ENCODE measurements at places on chromosomes 11 and 22.

DNA sequence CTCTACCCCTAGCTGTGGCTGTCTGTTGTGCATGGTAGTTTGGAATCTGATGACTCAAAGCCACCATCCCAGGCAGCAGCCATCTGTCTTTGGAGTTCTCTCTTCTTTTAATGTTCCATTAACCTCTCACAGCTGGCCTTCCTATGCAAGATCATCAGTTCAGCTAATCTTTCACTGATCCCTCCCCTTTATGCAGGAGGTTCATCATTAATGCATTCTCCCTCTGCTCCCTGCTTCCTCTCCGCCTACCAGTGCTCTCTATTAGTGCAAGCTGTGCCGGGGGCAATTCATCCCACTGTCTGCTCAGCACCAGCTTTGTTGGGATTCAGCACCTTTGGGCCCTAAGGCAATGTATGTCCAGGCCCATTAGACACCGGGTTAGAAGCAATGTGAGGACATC is 413.0 kb upstream of the LRRC4C start:
- DNase-seq = no peak

DNA sequence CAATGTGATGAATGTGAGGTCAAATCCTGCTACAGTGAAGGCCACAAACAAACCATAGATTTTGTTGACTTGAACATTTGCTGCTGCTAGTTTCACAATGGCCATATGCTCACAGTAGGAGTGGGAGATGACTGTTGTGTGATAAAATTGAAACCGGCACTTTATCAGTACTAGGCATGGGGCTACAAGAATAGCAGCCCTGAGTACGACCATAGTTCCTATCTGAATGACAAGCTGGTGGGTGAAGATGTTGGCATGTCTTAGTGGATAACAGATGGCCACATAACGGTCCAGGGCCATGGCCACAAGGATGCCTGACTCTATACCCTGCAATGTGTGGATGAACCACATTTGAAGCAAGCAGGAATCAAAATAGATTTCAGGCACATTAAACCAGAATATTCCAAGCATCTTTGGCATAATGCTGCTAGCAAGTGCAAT is 2.8 kb downstream of the OR52A1 start:
- no peak for DNase-seq

DNA sequence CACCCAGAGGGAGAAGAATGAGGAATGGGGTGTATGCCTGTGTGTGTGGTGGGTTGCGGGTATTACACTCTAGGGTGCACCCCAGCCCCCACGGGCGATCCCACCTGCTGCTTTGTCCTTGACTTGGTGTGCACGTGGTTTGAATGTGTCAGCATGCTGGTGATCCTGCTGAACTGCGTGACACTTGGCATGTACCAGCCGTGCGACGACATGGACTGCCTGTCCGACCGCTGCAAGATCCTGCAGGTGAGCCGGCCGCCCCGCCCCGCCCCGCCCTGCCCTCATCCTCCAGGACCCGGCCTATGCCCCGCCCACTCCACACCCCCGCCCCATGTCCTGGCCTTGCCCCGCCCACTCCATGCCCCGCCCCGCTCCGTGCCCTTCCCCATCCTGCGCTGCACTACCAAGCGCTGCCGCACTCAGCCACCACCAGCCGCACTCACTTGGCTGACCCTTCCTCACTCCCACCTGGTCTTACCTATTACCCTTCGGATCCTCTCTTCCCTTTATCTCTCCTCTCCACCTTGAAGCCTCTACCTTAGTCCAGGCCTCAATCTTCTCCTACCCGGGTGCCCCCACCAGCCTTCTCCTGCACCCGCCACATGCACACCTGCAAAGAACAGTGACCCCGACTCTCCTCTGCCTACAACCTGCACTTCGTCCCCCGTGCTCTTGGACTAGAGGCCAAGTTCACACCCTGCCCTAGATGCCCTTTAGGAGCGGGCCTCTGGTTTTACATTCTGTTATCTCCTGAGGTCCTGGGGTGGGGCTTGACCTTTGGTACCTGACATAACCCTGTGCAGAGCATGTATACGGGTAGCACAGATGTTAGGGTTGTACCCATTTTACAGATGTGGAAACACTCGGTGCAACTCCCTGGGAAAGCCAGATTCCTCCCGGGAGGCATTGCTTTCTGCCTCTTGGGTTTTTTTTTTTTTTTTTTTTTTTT is 27.7 kb downstream of the CACNA1I start:
- peak; percentile 82 for DNase-seq

DNA sequence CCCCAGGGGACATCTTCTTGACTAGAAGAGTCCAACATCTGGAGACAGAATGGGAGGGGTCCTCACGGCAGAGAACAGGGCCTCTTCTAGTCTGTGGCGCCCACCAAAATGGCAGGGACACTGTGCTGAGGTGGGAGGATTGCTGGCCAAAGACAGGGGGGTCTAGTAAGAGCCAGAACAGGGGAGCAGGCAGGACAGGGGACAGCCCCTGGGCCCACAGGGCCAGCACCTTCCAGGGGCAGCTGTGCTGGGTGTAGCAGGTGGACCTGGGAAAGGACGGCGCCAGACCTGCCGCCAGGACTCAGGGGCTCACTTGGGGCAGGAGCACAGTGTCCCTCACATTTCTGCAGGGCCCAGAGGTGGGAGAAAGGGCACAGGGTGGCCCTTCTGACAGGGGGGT is 858 bp upstream of the APOBEC3A start:
- no peak for DNase-seq

GRCh38 chr11:36363361-36364268 is 67.5 kb downstream of the PRR5L start:
- no peak for DNase-seq

DNA sequence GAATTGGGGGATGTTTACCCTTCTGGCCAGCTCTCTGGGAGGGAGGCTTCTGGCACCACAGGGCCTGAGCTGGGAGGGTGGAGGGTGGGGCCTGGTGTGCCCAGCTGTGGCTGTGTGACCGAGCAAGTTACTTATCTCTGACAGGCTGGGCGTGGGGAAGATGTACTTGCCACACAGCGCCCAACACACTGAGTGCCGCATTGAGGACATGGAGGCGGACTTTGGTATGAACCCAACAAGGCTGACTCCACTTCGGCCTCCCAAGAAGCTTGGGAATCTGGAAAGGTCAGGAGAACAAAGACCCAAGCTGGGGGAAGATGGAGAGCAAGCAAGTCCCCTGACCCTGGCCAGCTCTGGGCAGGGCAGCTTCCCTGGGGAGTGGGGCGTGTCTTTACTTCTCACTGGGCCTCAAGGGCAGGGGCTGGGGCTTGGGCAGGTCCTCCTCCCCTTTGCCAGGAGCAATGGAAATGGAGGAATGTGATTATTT is 2.4 kb upstream of the MGAT3 start:
- no peak for DNase-seq

DNA sequence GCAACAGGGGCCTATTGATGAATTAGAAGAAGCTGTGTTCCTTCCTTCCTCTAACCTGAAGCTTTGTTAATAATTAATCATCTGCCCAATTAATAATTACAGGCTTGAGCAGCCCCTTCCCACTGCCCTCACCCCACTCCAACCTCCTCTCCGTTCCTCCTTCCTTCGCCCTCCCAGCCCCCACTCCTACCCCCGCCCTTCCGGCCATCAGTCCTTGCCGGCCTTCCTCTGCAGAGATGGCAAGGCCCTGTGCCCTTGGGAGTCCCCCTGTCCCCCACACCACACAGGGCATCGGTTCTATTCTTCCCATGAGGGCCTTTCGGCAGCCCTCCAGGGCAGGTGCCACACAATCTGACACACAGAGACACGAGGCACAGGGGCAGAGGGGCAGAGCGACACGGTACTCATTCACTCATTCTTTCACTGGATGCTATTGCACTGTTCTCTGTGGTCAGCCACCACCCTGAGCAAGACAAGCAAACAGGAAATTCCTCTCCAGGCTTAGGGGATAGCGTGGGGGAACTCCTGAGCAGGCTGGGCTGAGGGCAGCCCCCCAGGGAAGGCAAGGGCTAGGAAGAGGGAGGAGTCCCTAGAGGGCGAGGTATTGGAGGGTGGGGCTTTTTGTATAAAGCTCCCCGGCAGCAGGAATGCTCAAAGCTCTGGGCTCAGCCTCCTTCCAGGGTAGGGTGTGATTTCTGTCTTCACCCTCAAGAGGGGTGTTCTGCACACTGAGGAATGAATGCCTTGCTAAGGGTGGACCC is 14.7 kb downstream of the MGAT3 start:
- no peak for DNase-seq

Measured in stimulated activated CD4-positive, alpha-beta T cell treated with anti-CD3 and anti-CD28 coated beads, Interleukin-4, amount 100 ng/mL, for 1 hour (primary cell).